ENCODE measurements at places on chromosomes 11 and 22.

DNA sequence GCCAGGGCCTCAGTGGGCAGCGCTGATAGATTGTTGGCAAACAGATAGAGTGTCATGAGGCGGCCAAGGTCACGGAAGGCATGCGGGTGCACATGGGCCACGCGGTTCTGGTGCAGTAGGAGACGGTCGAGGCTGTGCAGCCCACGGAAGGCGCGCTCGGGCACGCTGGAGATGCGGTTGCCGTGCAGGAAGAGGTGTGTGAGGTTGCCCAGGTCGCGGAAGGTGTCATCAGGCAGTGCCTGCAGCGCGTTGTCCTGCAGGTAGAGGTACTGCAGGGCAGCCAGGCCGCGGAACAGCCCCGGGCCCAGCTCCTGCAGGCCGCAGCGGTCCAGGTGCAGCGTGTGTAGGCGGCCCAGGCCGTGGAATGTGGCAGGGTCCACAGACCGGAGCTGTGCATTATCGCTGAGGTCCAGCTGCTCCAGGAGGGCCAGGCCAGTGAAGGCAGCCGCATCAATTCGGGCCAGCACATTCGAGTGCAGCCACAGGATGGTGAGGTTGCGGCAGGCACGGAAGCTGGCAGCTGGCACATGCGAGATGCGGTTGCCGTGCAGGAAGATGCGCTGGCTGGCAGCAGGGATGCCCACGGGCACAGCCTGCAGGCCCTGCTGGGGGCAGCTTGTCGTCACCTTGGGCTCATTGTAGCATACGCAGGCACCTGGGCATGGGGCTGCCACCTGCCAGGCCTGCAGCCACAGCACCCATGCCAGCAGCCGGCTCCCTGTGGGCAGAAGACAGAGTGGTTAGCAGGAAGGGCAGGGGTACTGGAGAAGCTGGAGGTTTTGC, 25.5 kb downstream of the RTN4R start:
- no peak for DNase-seq

- no peak for DNase-seq
Observed at GRCh38 chr22:48822278-48823233, 1005.1 kb downstream of the BRD1 start.

- no peak for DNase-seq
Observed at GRCh38 chr11:9530020-9530621, 43.3 kb upstream of the WEE1 start.

DNA sequence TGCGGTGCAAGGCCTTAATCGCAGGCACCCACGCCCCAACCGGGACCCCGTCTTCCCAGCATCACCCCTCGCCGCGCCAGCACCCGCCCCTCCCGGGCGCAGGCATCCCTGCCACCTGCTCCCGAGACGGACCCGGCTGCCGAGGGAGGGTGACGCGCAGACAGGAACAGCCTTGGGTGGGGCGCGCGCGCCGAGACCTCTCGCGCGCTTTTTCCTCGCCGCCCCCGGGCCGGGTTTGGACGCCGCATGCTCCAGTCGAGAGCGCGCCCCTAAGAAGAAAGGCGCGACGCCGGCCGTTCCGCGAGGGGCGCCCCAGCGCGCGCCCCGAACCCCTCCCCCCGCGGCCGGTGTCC, 504 bp downstream of the CFL1 start:
- peak; percentile 29 for DNase-seq

DNA sequence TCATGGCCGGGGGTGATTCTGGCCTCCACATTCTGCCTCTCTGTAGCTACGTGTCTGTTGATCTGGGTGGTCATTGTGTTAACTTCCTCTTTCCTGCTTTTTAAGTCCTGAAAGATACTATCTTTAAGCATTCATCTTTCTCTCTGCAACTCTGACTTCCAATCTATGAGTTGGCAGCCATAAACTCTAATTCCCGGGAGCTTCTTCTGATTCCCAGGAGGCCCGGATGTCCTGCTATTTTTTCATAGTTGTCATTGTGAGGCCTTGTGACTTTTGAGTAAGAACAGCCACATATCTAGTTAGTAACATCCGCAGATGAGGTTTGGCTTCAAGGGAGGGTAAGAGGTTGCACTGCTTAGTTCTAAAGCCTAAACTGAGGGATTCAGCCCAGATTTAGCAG, 107.8 kb downstream of the SYN3 start:
- no peak for DNase-seq

GRCh38 chr11:61918251-61918937, 1.0 kb upstream of the RAB3IL1 start:
- DNase-seq: no peak

DNA sequence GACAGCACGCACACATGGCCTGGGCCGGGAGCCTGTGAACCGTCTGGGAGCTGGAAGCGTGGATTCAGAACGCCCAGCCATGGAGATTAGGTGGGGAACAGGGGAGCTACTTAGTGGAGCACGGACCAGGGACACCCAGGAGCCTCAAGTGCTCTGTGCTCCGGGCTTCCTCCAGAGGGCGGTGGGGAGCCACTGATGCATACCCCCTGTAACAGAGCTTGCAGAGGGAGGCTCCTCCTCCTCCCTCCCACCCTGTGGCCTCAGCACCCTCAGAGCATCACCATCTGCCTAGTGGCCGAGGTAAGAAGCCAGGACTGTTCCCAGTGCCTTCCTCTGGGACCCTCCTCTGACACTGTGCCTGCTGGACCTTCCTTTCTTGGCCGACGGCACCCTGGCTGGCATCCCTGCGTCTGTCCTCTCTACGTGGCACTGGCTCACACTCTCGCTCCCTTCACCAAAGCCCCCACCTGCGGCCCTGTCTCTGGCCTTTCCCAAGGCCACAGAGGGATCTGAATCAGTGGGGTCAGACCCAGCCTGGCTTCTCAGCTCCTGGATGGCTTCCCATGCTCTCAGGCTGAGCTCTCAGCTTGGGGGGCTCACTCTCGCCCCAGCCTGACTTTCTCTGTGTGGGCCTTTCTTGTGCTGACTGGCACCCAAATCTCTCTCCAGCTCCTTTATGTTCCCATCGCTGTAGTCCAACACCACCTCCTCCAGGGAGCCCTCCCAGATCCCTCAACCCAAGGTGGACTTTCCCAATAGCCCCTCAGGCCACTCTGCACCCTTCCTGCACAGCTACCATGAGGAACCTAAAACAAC, 780.9 kb downstream of the BRD1 start:
- no peak for DNase-seq

GRCh38 chr11:130551388-130551787, 102.9 kb downstream of the ADAMTS15 start:
- no peak for DNase-seq

DNA sequence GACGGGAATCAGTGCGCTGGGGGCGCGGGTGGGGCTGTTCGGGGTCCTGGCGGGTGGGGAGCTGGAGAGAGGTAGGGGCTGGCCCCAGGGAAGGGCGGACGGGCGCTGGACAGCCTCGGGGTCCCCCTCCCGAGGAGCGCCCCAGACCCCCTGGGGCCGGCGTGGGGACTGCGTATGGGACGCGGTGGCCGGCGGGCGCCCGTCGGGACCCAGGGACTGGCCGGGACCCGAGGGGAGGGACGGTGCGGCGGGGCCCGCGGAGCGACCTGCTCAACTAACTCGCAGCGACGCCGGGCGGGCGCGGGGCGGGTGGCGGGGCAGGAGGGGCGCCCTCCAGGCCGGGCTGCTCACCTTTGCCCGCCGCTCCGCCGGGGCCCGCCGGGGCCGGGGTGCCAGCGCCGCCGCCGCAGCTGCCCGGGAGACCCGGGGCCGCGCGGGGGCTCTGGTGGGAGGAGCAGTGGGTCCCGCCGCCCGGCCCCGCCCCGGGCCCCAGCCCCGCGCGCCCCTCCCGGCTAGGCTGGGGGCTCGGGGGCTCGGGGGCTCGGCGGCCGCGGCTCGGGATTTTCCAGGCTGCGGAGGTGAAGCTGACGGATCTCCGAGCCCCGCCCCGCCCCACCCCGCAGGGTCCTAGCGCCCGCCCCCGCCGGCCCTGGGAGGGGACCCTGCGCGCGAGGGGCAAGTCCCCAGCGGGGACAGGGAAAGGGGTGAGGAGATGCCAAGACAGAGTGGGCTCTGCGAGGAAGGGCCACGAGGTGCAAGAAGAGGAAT, 12.3 kb downstream of the STARD10 start:
- peak; percentile 69 for DNase-seq

- DNase-seq: no peak
Observed at GRCh38 chr11:128453444-128454336, 133.7 kb downstream of the ETS1 start.

GRCh38 chr22:49850021-49850911, 3.4 kb upstream of the ZBED4 start:
- no peak for DNase-seq

GRCh38 chr11:58928107-58928499, 11.2 kb upstream of the GLYATL1 start:
- no peak for DNase-seq

DNA sequence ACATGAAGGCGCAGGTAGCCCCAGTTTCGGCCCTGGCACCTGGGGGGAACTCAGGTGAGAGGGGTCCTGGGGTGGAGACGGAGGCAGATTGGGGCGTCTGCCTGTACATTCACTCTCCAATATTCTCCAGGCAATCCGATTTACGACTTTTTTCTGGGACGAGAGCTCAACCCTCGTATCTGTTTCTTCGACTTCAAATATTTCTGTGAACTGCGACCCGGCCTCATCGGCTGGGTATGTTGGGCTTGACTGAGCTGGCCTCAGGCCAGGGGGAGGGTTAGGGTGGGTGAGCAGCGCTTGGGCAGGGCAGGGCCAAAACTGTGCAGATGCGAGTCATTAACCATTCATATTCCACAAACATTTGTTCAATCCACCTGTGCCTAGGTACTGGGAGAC, 1.7 kb downstream of the TM7SF2 start:
- no peak for DNase-seq

GRCh38 chr11:35236667-35237003, 97.7 kb downstream of the CD44 start:
- peak; percentile 26 for DNase-seq

- no peak for DNase-seq
Observed at GRCh38 chr11:119537306-119538253, 114.6 kb upstream of the THY1 start.

All from CD4-positive, alpha-beta T cell treated with Interleukin-15 for 1 hour (primary cell).